ENCODE measurements at places on chromosomes 5 and 9.

DNA sequence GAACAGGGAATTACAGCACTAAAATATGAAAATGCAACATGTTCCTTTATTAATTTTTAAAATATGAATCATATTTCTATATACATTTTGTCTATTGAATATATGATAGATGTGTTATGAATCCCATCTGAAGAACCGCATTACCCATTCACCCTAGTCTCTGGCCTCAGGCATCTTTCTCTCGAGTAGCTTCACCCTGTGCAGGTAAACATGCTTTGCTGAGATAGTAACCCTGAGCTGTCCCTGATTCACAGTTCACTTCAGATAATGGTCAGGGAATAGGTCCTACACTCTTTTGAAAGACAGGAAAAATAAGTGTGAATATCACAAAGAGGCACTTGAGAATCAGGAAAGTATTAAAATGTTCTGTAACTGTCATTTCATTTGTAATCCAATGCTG, 766.8 kb downstream of the IRX1 start:
- no peak overlapping the region for H3K4me3 ChIP-seq
- H3K27ac ChIP-seq, result no peak overlapping the region
- H3K36me3 ChIP-seq, result no peaks in the 10 kb centered on the region
- no peak for DNase-seq
- H3K4me1 ChIP-seq, result no peaks in the 10 kb centered on the region

- H3K27ac ChIP-seq, result no peak overlapping the region
- no peak overlapping the region for H3K4me3 ChIP-seq
- H3K36me3 ChIP-seq, result no peaks in the 10 kb centered on the region
- H3K4me1 ChIP-seq, result no peaks in the 10 kb centered on the region
- no peaks in the 10 kb centered on the region for H3K27me3 ChIP-seq
Observed at GRCh38 chr5:31107091-31107518, 86.4 kb upstream of the CDH6 start.

- H3K4me1 ChIP-seq, result peaks cover 5% of the 10 kb centered on the region
- no peak for DNase-seq
- no peak overlapping the region for H3K4me3 ChIP-seq
- peak overlapping the region; percentile 9 for H3K27ac ChIP-seq
Observed at GRCh38 chr5:100746730-100747129, 156.4 kb downstream of the ST8SIA4 start.

GRCh38 chr5:139392324-139392677, 2.6 kb upstream of the MZB1 start:
- DNase-seq, result no peak
- no peaks in the 10 kb centered on the region for H3K27me3 ChIP-seq
- peaks cover 40% of the 10 kb centered on the region for H3K4me1 ChIP-seq
- H3K36me3 ChIP-seq, result peaks cover 21% of the 10 kb centered on the region
- peak overlapping the region; percentile 93 for H3K27ac ChIP-seq

DNA sequence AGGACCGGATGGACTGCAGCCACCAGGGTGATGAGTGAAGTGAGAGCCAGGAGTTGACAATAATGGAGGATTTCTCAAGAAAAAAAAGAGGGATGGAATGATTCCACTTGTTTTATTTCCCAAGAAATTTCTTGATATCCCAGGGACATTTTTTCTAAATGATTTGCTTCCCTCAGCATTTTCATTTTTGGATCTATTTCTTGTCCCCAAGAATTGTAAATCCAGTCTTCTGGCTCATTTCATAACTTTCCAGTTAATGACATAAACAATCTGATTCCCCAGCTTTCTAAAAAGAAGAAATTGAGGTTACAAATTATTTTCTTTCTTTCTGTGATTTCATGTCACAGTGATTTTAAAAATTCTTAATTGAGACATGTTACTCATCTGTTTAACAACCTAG, 446.5 kb downstream of the PRR16 start:
- no peak overlapping the region for H3K27ac ChIP-seq
- no peaks in the 10 kb centered on the region for H3K36me3 ChIP-seq
- DNase-seq, result no peak
